Hematopoietic multipotent progenitor cell treated with erythropoietin and hydrocortisone succinate and interleukin-3 and kit ligand, for 8 days (in vitro differentiated cells): ENCODE measurements at places on chromosomes 4 and X.

- no peak for DNase-seq
Observed at GRCh38 chr4:105894660-105895582, at the start of gene NPNT. NPNT (plus strand) TSS chr4:105895471; CDS start chr4:105895653, 182 bp downstream.

GRCh38 chr4:42708625-42709024, 51.7 kb upstream of the ATP8A1 start:
- DNase-seq: no peak

DNA sequence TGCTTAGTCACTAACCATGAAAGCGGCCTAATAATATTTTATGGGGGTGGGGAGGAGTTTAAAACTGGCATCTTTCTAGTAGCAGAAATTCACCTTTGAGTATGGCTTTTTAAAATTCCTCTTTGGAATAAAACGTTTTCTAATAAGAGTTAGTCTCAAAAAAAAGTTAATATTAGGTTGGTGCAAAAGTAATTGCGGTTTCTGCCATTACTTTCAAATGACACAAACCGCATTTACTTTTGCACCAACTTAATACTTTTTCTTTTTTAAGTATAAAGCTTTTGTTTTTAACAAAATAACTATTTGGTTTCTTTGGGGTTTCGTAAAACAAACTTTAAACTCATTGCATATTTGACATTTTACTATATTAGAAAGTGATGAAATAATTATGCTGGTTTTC, 68.4 kb downstream of the FBXO8 start:
- DNase-seq: peak; percentile 29

GRCh38 chr4:150348079-150348478, 233.9 kb upstream of the MAB21L2 start:
- no peak for DNase-seq

GRCh38 chr4:121053601-121054143, 18.7 kb downstream of the NDNF start:
- DNase-seq: no peak
